ENCODE measurements at places on chromosomes 7 and 10.

- no peak for DNase-seq
These were observed at the start of gene EN2 for GRCh38 chr7:155458111-155458877. TSS of gene EN2 (plus strand) at chr7:155458129. CDS start at chr7:155458378, 249 bp downstream.

DNA sequence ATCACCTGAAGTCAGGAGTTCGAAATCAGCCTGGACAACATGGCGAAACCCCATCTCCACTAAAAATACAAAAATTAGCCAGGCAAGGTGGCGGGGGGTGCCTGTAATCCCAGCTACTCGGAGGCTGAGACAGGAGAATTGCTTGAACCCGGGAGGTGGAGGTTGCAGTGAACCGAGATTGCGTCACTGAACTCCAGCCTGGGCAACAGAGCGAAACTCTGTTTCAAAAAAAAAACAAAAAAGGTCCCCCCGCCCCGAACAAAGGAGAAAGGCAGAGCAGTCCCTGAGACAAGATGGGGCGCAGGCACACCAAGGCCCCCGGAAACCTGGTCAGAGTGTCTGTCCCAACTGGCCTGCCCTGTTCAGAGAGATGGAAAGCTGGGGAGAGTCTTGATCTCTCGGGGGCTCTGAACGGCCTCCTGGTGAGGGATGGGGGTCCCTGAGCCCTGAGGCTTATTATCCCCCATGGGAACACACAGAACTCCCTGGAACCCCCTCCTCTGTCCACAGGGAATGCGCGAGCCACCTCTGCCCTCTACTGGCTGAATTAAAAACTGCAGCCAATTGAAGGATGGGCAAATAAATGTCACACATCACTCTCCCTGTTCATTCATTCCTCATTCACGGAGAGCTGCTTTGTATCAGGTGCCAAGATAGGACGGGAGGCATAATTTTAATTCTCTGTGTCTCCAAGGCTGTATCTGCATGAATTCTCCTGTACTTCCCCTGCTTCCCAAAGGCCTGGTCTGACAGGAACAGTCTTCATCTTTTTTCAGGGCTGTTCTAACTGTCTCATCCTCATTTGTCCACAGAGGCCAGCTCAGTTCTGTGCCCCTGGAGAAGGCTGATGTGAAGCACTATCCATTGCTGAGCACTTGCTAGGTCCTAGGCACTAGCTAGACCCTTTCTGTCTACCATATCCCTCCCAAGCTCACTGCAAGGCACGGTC, 28.9 kb downstream of the MAT1A start:
- DNase-seq = peak; percentile 22

GRCh38 chr7:121278120-121279021, 50.4 kb upstream of the WNT16 start:
- peak; percentile 73 for DNase-seq

DNA sequence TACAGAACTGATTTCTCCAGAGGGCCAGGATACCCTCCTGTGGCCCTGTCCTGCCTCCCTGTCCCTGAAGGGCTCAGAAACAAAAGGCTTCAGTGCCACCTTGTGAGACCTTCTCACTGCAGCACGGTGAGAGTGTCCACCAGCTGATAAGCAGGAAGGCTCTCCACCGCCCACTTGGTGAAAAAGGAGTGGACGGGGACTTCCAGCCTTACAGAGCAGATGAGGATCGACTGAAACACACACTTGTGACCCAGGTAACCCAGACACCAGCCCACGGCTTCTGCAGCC, 330.1 kb downstream of the GRID1 start:
- no peak for DNase-seq

DNA sequence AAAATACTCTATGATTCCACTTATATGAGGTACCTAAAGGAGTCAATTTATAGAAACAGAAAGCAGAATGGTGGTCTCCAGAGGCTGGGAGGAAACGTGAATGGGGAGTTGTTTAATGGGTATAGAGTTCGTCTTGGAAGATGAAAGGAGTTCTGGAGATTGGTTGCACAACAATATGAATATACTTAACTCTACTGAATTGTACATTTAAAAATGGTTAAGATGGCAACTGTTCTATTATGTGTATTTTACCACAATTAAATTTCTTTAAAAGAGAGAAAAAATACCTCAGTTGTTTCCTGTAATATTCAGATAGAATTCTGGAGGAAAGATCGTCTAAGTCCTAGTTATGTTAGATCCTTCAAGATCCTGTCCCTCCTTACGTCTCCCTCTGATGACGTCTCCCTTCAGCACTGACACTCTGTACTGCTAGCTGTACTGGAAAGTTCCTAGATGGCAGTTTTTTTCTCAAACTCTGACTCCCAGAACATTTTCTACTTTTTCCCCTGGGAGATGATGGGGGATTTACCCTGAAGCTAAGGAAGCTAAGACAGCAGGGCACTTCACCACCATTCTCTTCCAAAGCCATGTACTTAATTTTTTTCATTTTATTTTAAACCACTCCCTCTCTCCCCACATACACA, 53.2 kb upstream of the CAV2 start:
- DNase-seq = peak; percentile 45

DNA sequence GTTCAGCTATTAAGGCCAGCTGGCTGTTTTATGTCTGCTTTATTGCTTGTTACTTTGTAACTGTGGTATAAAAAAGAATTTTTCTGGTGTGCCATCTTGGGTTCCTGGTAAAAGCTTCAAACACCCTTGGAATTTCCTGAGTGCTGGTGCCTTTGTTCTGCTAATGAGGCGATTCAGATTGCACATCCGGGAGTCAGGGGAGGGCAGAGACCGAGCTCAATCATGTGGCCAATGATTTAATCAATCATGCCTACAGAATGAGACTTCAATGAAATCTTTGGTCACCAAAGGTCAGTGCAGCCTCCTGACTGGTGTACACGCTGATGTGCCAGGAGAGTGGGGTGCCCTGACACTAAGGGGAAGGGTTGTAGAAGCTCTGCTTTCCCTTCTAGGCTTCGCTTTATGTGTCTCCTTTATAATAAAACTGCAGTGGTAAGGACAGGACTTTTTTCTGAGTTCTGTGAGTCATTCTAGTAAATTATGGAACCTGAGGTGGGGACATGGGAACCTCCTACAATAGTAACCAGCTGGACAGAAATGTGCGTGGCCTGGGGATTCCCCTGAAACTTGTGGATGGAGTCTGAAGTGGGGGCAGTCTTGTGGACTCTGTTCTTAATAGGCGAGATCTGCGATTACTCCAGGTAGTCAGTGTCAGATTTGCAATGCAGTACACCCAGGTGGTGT, 69.4 kb upstream of the OGDHL start:
- peak; percentile 45 for DNase-seq

DNA sequence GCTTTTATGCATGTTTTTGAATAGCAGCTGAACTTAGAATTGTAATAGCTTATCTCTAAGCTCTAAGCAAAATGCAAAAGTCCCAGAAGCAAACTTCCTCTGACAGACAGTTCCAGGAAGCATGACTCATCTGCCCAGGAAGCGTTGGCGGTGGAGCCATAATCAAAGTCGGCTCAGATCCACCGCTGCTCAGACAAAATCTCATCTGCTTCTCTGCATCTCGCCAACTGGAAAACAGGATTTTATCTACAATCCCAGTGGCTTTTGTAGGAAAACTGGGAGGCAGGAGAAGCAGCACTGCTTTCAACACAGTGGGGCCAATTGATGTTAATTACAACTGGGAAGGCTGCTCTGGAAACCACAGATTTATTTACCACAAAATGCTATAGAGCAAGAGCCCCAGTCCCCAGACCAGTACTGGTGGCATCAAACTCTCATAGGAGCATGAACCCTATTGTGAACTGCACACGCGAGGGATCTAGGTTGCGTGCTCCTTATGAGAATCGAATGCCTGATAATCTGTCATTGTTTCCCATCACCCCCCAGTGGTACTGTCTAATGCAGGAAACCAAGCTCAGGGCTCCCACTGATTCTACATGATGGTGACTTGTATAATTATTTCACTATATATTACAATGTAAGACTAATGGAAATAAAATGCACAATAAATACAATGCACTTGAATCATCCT, 99.9 kb downstream of the CUBN start:
- peak; percentile 88 for DNase-seq

DNA sequence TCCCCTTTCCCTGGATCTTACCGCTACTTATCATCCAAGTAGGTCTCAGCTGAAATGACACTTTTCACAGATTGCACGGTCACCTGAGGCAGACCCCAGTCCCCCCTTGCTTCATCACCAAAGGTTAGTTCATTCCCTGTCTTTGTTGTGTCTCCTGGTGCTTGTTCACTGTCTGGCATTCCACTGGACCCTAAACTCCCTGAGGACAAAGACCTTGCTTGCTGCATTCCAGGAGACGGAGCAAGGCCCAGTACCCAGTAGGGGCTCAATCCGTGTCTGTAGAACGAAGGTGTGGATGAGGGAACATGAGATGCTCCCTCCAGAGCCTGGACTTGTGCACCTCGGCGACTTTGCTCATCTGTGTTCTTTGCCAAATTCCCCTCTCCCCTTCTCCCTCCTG, 160.0 kb downstream of the RAB11FIP2 start:
- no peak for DNase-seq

GRCh38 chr7:41582116-41582515, 120.8 kb downstream of the INHBA start:
- no peak for DNase-seq

GRCh38 chr7:128705891-128706333, 33.2 kb upstream of the CALU start:
- DNase-seq = peak; percentile 66

DNA sequence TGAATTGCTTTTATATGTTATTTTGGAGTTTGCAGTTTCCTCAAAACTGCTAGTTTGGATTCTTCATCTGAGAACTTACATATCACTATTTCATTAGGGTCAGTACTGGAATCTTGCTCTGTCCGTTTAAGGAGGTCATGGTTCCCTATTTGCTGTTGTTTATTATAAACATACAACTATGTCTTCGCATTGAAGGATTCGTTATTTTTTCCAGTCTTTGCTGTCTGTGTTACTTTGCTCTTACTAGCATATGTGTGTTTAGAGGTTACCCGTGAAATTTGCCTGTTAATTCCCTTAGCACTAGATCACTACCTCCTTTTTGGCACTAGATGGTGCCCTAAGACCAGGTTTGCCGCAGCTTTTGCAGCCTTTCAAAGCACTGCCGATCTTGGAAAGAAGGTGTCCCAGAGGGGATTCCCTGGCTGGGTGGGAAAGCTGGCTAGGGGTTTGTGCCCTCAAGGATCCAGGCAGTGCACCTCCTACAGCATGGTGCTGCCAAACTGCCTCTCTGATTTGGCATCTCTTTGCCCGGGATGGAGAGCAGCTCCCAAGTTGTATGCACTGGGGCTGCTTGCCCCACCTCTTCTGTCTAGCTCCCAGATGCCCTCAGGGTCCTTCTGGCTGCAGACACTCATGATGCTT, 103.1 kb upstream of the APBB1IP start:
- peak; percentile 46 for DNase-seq

DNA sequence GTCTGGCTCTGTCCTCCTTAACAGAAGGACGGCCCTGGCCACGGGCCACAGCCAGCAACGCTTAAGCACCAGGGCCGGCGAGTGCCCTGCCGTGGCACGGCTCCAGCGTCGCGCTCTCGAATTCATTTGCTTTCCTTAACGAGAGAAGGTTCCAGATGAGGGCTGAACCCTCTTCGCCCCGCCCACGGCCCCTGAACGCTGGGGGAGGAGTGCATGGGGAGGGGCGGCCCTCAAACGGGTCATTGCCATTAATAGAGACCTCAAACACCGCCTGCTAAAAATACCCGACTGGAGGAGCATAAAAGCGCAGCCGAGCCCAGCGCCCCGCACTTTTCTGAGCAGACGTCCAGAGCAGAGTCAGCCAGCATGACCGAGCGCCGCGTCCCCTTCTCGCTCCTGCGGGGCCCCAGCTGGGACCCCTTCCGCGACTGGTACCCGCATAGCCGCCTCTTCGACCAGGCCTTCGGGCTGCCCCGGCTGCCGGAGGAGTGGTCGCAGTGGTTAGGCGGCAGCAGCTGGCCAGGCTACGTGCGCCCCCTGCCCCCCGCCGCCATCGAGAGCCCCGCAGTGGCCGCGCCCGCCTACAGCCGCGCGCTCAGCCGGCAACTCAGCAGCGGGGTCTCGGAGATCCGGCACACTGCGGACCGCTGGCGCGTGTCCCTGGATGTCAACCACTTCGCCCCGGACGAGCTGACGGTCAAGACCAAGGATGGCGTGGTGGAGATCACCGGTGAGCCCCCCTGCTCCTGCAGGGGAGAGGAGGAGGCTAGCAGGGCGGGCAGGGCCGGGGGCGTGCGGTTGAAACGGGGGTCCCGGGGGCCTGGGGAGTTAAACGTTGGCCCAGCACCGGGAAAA, at the start of gene HSPB1:
TSS of gene HSPB1 (plus strand) at position 327 of the 855 bp plus-strand sequence. CDS start at position 367, 40 bp downstream.
- peak; percentile 92 for DNase-seq

- DNase-seq = peak; percentile 91
These were observed 457.6 kb upstream of the KLF6 start for GRCh38 chr10:4242561-4243035.

DNA sequence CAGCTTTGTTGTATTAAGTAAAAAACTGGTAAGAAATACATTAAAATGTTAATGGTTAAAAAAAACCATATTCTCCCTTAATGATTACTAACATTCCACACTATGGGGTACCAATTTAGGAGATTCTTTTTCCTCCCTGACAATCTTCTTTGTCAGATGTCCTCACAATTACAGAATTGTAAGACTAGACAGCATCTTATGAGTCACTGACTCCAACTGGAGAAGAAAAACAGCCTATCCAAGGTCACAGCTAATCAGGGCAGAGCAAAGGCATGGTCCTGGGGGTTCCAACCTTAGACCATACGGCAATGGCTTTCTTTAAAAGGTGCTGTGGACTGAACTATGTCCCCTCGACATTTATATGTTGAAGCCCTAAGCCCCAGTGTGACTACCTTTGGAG, 127.6 kb downstream of the DLG5 start:
- no peak for DNase-seq

DNA sequence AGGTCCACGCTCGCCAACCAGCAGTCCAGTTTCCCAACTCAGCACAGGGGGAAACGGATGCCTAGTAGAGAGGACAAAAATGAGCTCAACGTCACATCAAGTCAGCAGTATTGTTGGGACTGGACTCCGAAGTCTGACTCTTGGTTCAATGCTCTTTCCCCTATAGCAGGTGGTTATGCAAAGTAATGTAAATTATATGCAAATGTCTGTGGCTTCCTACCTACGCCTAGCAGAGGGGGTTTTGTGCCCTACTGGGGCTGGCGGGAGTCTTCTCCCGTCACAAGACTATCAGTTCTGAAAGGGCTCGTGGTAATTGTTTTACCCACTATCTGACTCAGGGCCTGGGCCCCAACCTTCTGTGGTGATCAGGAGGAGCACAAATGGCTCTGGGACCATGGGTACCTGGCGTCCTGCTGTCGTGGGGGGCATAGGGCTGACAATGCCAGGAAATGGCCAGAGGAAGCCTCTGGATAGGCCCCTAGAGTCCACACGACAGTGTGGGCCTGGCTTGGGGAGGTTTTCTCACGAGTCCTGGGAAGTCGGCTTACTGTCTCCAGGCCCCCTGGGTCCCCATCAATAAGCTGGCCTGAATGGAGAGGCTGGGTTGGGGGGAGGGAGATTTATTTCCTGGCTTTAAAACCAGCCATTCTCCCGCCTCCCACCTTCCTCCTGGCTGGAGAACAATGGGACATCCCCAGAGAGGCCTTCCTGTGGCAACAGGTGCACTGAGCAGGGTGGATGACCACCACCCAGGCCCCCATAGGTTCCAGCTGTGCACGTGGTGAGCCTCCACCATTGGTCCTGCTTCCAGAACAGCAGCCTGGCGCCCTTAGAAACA, 41.8 kb downstream of the UNC5B start:
- no peak for DNase-seq
